ENCODE measurements at places on chromosomes 1 and 21.

DNA sequence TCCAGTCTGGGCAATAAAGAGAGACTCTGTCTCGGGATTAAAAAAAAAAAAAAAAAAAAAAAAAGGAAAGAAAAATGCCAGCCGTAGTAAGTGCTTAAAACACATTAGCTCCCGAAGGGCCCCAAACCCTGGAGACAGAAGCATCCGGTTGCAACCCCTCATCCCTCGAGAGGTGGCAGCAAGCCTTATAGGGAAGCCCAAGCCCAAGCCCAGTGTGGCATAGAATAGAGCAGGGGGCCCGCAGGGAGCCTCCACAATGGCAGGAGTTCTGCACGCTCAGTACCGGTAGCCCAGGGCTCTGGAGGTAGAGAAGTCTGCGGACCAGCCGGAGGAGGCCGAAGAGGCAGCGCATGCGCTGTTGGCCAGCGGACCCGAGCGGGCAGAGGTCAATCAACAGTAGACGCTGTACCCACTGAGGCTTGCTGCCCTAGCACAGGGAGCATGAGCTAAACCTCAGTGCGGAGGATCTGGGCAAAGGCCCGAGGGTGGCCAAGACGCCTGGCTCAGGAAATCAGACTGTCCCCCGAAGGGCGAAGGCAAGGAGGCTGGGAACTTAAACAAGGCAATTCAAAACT lies 34.1 kb upstream of the C1orf198 start:
- no peak for DNase-seq

- DNase-seq, result no peak
Measured at GRCh38 chr1:176796583-176796982, 333.6 kb downstream of the PAPPA2 start.

DNA sequence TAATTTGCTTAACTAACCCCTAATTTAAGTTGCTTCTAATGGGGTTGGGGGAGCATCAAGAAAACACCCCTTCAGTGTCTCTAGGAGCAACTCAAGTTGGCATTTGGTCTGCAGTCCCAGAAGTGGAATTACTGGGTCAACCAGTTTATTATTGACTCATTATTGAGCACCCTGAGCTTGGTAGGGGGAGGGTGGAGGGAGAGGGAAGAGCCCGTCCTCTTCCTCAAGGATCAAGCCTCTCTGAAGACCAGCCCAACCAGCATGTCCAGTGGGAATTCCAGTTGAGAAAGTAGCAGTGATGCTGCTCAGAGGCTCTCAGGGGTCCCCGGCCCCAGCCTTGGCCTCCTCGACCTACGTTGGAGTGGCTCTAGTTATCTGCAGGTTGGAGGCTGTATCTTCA lies 2.1 kb upstream of the PLA2G2F start:
- DNase-seq, result no peak

DNA sequence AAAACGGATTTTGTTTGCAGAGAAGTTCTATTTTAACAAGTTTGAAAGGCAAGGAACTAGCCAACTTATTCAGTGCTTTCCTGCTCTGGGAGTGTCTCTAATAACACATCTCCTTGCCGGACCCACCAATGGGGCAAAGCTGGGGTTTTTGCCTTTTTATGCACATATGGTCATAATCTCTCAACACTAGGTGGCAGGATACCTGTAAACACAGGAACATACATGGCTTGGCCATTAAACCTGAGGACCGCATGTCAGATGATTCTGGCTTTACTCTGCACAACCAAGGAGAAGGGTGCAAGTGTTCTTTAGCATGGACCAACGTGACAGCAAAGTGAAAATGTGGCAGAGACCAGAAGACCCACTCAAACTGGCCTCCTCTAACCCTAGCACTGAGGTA lies 4.9 kb downstream of the TMEM9 start:
- no peak for DNase-seq

DNA sequence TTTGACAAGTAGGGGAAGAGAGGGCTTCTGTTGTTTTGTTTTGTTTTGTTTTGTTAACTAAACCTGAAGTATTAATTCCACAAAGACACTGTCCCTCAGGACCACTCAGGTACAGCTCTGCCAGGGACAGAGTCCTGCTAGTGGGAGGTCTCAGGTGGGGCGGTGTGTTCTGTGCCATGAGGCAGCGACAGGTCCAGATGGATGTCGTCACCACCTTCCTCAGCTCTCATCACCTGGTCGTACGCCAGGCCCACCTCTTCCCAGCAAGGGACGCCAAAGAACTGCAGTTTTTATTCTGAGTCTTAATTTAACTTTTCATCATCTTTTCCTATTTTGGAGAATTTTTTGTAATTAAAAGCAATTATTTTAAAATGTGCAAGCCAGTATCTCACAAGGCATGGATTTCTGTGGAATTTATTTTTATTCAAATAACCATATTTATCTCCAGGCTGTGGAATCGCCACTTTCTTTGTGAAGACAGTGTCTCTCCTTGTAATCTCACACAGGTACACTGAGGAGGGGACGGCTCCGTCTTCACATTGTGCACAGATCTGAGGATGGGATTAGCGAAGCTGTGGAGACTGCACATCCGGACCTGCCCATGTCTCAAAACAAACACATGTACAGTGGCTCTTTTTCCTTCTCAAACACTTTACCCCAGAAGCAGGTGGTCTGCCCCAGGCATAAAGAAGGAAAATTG lies 62.5 kb downstream of the POFUT2 start:
- no peak for DNase-seq

GRCh38 chr21:32545948-32546441 lies 39.3 kb downstream of the TCP10L start:
- no peak for DNase-seq

- DNase-seq, result no peak
Measured at GRCh38 chr1:10613861-10614260, 139.1 kb downstream of the PEX14 start.

- DNase-seq, result no peak
Measured at GRCh38 chr1:179115181-179115580, 33.3 kb downstream of the TOR3A start.

DNA sequence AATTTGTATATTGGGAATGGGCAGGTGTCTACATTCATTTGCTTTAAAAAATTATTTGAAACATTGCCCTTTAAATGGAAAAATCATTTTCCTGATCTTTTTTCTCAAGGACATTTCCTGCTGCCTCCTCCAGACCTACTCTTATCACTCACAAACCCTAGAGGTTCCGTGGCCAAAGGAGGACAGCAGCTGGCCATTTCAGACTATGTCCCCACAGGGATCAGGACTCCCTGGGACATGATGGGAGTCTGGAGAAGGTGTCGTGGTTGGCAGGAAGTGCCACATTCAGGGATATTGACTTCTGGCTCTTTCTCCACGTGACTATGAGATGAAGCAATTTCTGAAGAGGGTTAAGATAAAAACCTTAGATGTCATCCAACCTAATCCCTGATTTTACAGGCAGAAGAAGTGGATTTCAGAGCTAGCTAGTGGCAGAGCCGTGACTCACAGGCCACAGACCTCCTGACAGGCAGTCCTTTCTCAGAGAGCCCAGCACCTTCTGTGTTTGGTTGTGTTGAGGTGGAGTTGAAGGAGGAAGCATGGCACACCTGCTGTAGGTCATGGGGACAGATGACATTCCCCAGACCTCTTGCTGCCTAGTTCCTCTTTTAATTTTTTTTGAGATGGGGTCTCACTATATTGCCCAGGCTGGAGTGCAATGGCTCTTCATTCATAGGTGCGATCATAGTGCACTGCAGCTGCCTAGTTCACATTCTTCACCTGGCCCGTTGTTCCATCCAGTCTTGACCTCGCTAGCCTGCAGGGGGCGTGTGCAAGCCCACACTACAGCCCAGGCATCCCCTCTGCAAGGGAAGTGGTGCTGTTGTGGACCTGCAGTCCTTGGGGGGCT lies 25.5 kb upstream of the IL10 start:
- DNase-seq, result no peak

DNA sequence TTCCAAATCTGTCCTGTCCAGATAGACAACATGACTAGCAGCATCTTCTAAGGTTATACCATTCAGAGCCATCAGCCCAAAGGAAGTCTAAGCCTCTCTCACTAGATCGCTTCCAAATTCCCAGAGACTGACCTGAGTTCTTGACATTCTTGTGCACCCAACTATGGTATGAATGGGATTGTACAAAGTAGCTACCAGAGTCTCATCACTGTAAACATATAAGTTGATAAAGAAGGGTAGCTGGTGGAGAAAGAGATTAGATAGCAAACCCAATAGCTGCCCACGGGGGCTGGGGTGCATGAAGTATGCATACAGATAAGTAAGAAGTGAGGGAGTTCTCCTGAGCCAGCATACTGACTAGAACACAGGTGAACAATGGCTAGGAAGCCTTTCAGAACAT lies 180.0 kb downstream of the PLPP3 start:
- no peak for DNase-seq

GRCh38 chr1:169647512-169647911 lies 17.6 kb upstream of the SELP start:
- no peak for DNase-seq

GRCh38 chr21:34779860-34780259 lies 111.1 kb downstream of the CLIC6 start:
- DNase-seq, result no peak

GRCh38 chr1:53259932-53260331 lies 21.6 kb upstream of the MAGOH start:
- DNase-seq, result no peak

DNA sequence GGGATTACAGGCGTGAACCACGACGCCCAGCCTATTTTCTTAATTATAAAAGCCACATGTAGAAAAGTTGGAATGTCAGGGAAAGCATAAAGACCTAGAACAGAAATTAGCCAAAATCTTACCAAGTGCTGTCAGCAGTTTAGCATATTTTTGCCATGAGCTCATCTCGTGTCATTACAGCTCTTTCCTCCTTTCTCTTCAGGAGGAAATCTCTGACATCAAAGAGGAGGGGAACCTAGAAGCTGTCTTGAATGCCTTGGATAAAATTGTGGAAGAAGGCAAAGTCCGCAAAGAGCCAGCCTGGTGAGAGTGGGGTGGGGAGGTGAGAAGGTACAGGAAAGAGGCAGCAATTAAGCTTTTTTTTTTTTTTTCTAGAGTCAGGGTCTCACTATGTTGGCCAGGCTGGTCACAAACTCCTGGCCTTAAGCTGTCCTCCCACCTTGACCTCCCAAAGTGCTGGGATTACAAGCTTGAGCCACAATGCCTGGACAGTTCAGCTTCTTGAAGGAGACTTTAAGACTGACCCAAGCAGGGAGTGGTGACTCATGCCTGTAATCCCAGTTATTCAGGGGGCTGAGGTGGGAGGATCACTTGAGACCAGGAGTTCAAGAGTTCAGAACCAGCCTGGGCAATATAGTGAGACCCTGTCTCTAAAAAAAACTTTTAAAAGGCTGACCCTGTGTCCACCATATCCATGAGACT lies 8.4 kb upstream of the BGLAP start:
- DNase-seq, result peak; percentile 34

DNA sequence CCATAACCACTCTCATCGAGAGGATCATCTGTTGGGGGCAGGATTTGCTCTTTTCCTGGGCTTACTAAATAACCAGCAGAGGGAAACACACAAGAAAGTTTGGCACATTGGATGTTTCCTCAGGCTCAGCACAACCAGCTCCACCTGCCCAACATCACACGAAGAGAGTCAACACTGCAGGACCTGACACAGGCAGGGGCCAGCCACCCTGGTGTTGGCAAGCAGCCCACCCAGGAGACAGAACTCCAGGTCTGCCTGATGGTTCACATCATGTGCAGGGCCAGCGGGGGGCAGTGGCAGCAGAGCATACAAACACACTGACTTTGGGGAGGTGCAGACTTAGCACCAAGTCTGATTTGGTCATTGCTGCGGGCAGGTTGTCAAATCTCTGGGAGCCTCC lies 182.3 kb upstream of the GALNT2 start:
- DNase-seq, result no peak

DNA sequence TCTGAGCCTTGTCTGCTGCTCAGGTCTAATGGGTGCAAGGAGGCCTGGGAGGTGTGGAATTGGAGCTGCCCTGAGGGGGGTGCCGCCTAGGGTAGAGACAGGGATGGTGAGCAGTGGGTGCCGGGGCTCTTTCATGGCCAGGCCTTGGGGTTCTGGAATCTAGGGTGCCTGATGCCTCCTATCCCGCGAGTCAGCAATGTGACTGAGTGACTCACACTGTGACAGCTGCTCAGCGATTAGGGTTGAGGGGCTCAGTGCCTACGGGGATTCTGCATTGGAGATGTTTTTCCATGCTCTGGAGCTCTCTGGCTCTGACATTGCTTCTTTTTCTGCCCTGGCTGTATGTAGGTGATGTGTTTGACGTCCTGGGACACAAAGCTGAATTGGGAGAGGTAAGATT lies 16.8 kb downstream of the ATP8B2 start:
- no peak for DNase-seq

- no peak for DNase-seq
Measured at GRCh38 chr1:52225174-52225573, 83.3 kb downstream of the ZFYVE9 start.

DNA sequence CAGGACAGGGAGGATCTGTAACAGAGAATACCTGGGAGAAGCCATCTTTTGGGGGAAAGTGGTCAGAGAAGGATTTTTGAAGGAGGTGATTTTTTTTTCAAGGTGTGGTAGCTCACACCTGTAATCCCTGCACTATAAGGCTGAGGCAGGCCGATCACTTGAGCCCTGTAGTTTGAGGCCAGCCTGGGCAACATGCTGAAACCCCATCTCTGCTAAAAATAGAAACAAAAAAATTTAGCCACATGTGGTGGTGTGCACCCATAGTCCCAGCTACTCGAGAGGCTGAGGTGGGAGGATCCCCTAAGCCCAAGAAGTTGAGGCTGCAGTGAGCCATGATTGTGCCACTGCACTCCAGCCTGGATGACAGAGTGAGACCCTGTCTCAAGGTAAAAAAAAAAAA lies 67.4 kb upstream of the ARTN start:
- no peak for DNase-seq

DNA sequence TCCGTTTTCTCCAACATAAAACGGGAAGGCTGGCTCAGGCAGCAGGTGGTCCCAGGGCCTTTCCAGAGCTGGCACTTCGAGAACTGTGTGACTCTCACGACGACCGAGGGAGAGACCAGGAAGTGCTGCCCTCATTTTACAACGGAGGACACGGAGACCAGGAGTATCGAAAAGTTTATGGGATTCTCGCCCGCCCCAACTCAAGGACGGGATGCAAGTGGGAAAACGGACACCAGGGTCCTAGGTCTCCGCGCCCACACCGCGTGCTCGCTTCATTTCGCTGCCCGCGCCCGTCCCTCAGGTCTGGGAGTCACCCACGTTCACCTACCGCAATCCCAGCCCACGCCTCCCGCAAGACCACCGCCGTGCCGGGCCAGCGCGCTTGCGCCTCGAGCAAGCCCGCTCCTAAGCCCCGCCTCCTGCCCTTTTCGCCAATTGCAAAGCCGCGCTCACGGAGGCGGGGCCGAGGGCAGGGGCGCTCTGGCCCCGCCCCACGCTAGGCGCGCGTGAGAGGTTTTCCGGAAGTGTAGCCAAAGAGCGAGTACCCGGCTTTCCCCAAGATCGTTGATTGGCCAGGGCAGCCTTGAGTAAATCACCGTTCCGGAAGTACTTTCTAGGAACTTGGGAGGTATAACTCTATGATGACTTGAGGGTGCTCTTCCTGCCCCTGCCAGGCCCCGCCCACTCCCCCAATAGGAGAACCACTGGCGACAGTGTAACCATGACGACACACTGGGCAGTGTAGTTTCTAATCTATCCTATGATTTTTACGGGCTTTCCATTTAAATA lies at the start of gene PARS2:
PARS2 (minus strand) TSS at position 391 of the 789 bp plus-strand sequence. CDS start 5,362 bp downstream, outside the sequence.
- DNase-seq, result peak; percentile 99

All from AG09319 (cell line).